CD8-positive, alpha-beta memory T cell (primary cell): ENCODE measurements at places on chromosomes 11 and 22. TPM values are rescaled to one million over a fixed set of nuclear protein-coding genes. Genes with fewer than 3 reads are reported as not detected.

- DNase-seq = no peak
Measured at GRCh38 chr11:114562166-114562916, 2.7 kb upstream of the NXPE1 start.

DNA sequence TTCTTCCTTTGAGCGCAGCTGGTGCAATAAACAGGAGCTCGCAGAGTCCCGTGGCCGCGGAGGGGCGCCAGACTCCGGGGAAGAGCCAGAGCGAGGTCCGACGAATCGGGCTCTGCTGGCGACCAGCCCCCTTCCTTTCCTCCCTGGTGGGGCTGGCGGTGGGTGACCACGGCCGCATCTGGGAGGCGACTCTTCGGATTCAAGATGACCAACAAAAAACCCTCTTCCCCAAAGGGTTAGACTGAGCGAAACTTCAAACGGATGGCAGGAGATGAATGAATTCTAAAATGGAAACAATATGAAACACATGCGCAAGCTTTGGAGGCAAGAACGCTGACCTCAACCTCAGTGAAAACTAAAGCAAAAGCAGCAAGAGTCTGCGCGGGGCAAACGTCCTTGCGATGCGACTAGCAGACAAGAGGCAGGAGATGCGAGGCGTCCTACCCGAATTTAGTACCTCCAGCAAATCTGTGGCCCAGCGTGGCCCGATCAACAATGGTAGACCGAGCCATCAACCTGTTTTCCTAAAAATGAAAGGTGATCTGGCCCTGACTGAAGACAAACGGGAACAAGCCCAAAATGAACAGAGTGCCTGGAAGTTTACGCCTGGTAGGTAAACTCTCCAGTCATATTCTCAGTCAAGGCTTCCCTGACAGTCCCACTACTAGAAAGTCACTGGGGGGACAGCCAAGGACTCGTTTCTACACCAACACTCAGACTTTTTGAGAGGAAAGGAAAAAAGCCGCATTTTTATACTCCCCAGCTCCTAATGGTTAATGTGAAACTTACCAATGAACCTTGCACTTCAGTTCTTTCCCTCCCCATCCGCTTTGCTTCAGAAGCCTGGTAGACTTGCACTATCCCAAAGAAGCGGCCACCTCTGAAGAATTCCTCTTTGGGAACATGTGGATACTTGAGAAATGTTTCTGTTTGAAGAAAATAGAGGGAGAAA, 11.6 kb downstream of the MMP3 start:
- DNase-seq = no peak

- DNase-seq = no peak
Measured at GRCh38 chr11:96230686-96231085, 112.3 kb downstream of the MAML2 start.

DNA sequence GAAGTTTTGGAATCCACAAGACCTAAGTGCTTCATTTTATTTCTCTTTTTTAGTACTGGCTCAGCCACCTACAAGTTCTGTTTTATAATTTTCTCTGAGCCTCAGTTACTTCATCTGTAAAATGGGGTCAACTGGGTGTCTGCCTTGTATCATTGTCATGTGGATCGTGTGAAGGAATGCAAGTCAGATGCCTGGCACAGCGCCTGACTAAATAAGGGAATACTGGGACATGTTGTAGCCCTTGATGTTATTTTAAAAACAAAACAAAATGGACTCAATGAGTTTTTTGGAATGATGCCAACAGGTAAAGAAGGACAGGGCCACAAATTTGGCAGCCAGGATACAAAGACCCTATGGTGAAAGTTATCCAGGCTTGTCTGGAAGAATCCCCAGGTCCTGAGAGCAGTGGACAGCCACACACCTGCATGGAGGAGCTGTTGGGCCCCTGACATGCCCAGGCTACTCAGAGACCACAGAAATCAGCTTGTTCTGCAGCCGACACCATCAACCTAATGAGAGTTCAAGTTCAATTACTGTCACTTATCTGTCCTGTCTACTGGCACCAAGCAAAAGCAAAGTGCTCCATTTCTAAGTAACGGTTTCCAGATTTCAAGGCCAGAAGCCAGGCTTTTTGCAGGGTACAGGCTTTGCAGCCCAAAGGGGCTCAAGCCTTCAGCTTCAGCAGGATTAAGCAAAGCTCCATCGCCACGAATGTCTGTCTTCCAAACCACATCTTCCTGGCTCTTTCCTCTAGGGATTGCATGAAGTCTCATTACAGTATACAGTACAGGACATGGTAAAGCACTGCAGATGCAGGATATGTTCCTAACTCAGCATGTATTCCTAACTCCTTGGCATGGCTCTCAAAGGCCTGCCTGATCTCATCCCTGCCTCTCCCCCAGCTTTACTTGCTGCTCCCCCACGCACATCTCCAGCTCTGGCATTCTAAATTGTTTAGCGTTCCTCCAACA, 18.4 kb downstream of the DKK3 start:
- no peak for DNase-seq

DNA sequence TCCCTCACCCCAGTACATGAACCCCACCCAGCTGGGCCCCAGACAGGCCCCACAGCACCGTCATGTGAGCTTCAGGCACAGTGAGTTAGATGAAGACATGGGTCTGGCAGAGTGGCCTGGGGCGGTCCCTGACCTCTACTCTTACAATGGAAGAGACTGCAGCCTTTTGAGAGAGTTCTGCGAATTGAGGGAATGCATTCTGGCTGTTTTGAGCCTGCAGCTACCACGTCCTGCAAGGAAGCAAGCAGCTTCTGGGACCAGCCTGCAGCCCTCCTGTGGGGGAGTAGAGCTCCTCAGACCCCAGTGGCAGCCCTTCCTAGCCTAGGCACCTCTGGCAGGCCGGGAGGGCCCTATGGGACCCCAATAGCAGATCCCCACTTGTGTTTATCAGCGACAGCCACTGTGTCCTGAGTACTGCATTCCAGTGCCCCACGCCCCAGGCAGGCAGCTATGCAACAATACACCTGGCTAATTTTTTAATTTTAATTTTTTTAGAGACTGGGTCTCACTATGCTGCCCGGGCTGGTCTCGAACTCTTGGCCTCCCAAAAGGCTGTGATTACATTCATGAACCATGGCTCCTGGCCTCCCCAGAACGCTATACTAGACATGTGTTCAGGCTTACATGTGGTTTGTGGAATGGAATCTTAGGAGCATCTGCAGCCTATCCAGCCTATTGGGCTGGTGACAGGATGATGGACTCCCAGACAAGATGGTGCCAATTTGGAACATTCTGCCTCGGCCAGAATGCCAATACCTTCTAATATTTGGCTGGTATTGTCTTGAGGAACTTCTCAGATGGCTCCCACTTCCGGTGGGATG, 717 bp upstream of the SLC7A4 start:
- no peak for DNase-seq

GRCh38 chr11:66505276-66505816, 5.1 kb upstream of the BBS1 start:
- DNase-seq = no peak

DNA sequence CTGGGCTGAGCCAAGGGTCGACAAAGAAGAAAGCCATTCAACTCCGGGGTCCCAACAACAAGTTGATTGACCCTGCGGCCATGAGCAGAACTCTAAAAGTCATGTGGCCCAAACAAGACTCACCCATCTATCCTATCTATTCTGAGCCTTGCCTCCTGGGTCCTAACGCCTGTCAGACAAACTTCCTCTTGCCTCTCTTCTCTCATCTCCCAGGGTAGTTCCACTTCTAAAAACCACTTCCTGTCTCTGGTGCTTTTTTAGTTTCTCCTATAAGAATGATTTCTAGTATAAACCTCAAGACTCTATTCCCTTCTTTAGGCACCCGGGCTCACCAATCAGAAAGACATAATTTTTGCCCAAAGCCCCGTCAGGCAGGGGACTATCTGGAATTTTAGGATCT, 530.2 kb downstream of the DLG2 start:
- DNase-seq = no peak

DNA sequence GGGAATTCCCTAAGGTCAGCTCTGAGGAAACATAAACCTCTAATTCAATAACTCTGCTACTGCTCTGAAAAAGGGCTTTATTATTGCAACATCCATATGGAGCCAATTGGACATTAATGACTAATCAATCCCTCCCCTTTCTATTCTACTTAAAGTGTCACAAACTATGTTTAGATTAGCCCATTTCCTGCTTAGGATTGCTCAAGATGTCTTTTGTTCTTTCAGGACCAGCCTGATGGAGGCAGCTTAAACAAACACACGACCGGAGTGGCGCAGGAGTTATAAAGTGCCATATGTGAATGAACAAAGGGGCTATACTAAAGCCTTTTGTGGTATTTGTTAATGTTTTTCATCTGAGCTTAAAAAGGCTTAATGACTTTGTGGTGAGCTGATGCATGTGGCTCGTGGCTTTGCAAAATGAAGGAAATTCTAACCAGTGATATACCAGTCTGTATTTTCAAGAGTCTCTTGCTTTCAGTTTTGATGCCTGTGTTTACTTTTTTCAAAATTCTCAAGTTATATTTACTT, 354.4 kb downstream of the SOX6 start:
- no peak for DNase-seq

DNA sequence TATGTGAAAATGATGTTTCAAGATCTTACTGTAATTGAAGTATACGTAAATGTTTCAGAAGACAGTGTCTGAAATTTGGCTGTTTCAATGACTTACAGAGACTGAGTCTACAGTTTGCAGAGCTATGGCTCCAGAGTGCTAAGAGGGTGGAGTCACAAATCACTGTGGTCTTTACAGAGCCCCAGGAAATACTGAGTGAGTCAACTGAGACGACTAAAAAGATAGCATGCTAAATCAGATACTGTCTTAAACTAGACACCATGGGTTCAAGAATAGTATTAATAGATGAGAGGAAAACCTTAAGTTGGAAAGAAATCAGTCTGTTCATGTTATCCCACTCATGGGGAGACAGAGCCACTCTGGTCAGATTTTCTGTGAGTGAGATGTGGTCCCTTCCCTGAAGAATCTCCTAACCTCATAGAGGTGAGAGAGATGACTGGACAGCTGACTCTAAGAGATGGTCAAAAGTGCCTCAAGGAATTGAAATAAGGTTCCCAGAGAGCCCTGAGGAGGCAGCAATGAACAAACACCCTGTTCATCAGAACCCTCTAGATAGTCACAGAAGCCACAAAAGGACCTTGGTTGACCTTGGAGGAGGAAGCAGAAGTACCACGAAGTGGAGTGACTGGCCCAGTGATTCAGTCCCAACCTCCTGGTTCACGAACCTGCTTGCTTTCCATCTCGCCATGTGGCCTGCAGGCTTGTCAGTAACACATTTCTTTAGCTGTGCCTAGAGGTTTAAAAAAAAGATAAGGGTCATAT, 30.2 kb downstream of the C11orf91 start:
- no peak for DNase-seq

DNA sequence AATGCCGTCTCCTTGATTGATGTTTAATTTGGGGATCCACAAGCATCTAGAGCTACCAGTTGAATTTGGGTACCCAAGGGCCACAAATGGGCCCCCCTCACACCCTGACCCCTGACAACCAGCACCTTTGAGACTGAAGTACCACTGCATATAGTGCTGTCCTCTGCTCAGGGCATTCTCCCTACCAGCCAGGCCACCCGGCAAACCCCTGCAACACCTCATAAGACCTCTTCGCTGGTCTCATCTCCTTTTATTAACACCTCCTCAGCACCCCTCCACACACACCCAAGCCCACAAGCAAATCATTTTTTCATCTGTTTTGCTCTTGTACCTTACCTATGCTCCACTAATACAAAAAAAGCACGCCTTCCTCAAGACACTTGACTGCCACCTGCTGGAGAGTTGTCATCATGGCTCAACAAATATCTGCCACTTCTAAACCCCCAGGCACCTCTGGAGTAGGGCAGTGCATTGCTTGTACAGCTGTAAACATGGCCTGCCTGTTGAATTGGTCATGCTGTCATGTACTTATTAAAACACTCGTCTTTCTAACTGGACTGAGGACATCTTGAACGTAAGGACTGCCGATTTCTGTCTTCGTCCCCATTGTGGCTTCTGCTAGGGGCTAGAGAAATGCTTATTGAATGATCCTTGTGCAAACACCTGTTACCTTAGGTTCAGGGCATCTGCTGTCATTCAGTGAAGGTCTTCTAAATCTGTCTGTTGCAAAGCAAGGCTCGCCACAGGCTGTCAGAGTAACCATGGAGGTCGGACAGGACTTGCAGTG, 66.5 kb downstream of the BMAL1 start:
- DNase-seq = peak; percentile 58

DNA sequence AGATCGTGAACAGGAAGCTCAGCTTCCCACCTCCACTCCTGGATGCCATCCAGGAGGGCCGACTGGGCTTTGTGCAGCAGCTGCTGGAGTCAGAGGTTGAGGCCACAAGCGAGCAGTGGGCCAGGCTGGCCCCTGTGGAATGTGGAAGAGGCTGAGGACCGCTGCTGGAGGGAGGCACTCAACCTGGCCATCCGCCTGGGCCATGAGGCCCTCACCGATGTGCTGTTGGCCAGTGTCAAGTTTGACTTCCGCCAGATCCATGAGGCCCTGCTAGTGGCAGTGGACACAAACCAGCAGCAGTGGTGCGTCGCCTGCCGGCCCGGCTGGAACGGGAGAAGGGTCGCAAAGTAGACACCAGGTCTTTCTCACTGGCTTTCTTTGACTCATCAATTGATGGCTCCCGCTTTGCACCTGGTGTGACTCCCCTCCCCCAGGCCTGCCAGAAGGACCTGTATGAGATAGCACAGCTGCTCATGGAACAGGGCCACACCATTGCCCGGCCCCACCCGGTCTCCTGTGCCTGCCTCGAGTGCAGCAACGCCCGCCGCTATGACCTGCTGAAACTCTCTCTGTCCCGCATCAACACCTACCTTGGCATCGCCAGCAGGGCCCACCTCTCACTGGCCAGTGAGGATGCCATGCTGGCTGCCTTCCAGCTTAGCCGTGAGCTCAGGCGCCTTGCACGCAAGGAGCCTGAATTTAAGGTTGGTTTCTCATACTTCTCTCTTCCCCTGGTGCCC, 24.9 kb downstream of the ART5 start:
- no peak for DNase-seq

GRCh38 chr11:67646535-67647336, 3.8 kb downstream of the ACY3 start:
- peak; percentile 25 for DNase-seq

GRCh38 chr11:44873537-44873936, 77.1 kb downstream of the TP53I11 start:
- no peak for DNase-seq

DNA sequence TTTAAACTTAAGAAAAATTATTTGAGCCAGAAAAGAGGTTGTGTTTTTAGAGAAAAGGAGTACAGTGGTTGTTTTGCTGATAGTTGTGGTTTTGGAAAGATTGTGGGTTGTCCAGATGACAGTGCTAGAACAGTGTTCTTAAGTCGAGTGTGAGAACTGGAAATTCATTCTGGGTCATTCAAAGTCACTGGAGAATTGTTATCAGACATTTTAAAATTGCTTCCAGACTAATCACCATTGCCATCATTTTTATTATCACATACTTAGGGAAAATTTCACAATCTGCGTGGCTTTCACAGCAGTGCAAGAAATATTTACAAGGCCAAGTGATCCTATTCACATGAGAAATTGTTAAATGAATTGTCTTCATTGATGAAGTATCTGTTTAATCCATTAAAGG, 242.2 kb upstream of the DDI1 start:
- no peak for DNase-seq

- DNase-seq = no peak
Measured at GRCh38 chr11:71252770-71253730, 673 bp upstream of the SHANK2 start.

GRCh38 chr11:100640646-100641045, 46.4 kb upstream of the ARHGAP42 start:
- DNase-seq = no peak

GRCh38 chr11:124762624-124763155, 600 bp upstream of the ESAM start:
- no peak for DNase-seq

The EIF1AD gene
- polyA plus RNA-seq = 16.1 TPM

The SPTY2D1 gene
- 10.6 TPM for polyA plus RNA-seq

The KCTD14 gene
- polyA plus RNA-seq = 0.20 TPM

The OR5P2 gene
- polyA plus RNA-seq = not detected

The PKNOX2 gene
- not detected for polyA plus RNA-seq

The PTS gene
- polyA plus RNA-seq = 11.6 TPM

The C22orf31 gene
- not detected for polyA plus RNA-seq

The RASD2 gene
- not detected for polyA plus RNA-seq
